NAMALWA (cell line): ENCODE measurements at places on chromosomes 7 and 10.

- no peak for DNase-seq
Measured at GRCh38 chr7:127895814-127896280, 135.4 kb downstream of the LRRC4 start.

GRCh38 chr10:7239312-7239985 is 171.4 kb downstream of the SFMBT2 start:
- DNase-seq = no peak

GRCh38 chr7:147308539-147308938 is 1191.9 kb downstream of the CNTNAP2 start:
- DNase-seq = no peak

- no peak for DNase-seq
Measured at GRCh38 chr7:139396323-139396951, 36.7 kb downstream of the LUC7L2 start.

- DNase-seq = no peak
Measured at GRCh38 chr10:32905466-32905865, 52.6 kb downstream of the ITGB1 start.

GRCh38 chr7:70455925-70456324 is 676.0 kb upstream of the GALNT17 start:
- peak; percentile 49 for DNase-seq
